Cardiac fibroblast (primary cell): ENCODE measurements at places on chromosomes 16 and 17.

- DNase-seq, result no peak
Measured at GRCh38 chr17:50039058-50039457, 16.9 kb upstream of the ITGA3 start.

DNA sequence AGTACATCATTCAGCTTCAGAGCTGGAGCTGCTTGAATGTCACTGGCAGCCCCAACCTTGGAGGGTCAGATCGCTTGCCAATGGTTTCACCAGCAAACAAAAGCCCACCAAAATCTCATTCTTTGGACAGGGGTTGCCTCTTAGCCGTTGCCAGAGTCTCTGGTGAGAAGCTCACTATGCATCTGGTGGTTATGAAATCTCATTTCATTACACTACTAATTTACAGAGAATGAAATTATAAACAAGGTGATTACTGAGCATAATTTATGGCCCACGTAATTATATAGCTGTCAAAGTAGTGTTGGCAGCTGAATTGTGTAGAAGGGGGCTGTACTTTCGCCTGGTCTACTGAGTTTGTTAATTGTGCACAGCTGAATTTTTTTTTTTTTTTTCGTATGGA lies 688.9 kb upstream of the KIF2B start:
- no peak for DNase-seq

DNA sequence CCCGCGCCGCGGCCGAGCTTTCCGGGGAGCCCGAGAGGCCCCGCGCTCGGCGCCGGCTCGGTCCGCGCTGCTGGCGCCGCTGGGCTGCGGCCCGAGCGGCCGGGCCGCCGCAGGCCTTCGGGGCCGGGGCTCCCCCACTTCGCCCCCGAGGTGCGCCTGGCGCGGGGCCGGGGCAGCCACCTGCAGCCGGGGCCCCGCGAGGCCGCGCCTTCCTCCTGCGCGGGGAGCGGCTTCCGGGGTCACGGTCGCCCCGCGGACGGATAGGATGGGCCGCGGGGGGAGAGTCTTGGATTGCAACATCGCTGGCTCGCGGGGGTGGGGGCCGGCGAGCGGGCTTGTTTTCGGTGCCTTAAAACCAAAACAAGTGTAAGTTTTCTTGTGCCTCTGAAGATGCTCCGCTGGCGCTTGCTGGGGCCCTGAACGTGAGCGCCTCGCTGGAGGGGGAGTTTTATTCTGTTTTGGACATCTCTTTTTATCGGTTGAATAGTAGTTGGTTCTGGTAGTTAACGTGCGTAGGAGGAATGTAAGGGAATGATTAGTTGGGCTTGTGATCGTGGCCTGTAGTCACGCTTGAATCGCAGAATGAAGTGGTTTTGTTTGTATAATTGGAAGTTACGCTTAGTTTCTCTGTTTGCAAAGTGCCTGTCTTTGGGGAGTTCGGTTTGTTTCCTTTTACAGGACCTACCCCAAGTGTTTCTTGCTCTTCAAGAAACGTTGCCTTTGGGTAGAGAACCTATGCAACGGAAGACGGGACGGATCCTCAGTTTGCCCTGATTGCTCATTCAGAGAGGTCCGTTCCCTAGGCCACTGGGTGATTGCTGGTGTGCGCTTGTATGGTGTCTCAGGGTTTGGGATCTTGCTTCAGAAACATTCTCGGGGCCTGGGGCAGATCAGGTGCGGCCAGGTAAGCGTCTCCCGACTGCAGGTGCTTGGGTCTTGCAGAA lies 724 bp downstream of the UBE2I start:
- peak; percentile 49 for DNase-seq

DNA sequence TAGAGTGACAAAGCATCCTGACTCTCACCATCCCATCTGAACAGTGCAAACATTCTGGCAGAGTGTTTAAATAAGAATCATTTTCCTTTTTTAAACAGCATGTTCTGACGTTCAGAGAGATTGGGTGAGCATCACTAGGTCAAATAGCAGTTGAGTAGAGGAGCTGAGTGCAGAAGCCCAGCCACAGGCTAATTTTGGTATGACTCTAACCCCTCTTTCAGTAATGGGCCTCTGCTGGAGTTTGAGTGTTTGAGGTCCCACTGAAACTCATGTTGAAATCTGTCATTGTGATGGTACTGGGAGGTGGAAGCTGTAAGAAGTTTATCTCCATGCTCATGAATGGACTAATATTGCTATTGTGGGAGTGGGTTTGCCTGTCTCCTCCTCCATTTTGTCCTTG lies 194.4 kb downstream of the SALL1 start:
- no peak for DNase-seq

DNA sequence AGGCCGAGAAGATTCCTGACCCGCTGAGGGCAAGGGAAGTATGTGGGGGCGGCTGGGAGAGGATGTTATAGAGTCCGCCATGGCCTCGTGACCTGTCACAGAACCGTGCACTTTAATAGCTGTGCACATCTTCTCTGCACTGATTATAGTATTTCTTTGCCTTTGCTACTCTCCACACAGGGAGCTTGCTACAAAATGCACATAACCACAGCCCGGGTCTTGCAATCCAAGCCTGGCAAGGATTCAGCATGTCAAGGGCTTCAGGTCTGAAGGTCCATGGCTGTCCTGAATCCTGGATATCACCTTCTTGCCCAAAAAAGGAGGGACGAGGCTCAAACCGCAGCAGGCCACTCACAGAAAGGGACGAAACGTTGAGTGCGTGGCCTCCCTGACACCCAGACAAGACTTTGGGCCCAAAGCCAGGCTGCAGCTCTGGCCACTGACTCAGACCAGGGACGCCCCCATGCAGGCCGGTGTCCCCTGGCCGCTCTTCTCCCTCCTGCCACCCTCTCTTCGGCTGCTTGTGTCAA lies 43.7 kb downstream of the USP22 start:
- peak; percentile 38 for DNase-seq

DNA sequence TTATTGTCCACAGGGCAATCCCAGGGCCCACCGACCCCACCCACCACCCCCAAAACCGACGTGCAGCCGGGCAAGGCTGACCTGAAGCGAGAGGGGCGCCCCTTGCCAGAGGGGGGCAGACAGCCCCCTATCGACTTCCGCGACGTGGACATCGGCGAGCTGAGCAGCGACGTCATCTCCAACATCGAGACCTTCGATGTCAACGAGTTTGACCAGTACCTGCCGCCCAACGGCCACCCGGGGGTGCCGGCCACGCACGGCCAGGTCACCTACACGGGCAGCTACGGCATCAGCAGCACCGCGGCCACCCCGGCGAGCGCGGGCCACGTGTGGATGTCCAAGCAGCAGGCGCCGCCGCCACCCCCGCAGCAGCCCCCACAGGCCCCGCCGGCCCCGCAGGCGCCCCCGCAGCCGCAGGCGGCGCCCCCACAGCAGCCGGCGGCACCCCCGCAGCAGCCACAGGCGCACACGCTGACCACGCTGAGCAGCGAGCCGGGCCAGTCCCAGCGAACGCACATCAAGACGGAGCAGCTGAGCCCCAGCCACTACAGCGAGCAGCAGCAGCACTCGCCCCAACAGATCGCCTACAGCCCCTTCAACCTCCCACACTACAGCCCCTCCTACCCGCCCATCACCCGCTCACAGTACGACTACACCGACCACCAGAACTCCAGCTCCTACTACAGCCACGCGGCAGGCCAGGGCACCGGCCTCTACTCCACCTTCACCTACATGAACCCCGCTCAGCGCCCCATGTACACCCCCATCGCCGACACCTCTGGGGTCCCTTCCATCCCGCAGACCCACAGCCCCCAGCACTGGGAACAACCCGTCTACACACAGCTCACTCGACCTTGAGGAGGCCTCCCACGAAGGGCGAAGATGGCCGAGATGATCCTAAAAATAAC lies 3.0 kb downstream of the SOX9 start:
- peak; percentile 41 for DNase-seq

DNA sequence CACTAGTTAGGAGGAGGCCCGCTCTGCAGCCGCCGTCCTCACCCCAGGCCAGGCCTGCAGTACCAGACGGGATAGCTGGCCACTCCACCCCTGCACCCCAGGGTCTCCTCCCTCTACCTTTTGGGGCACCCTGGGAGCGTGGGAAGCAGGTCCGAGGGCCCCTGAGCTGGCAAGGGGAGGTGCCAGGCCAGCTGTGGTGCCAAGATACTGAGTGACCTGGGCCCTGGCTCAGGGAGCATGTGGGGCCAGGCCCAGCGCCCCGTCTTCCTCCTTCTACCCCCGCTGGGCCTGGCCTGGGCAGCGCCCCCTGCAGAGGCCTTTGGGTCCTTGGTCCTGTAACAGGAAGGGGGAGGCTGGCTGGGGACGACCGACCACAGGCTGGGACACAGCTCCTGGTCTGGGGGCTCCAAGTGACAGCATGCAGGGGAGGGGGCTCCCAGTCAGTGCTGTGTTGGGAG lies 13.0 kb downstream of the PAM16 start:
- DNase-seq, result no peak

DNA sequence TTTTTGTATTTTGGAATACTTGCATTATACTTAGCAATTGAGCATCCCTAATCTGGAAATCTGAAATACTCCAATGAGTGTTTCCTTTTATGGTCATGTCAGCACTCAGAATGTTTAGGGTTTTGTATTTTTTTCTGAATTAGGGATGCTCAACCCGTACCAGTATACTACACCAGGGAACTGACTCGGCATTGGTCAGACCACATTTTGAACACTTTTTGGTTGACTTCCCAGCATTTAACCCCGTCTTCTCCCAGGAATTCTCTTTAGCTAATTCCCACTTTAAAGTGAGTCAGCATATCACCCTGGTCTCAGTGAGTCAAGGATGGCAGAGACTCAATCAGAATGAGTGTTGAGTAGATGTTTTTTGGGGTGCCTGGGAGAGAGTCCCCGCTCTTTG lies 177.9 kb downstream of the SPECC1 start:
- peak; percentile 5 for DNase-seq

DNA sequence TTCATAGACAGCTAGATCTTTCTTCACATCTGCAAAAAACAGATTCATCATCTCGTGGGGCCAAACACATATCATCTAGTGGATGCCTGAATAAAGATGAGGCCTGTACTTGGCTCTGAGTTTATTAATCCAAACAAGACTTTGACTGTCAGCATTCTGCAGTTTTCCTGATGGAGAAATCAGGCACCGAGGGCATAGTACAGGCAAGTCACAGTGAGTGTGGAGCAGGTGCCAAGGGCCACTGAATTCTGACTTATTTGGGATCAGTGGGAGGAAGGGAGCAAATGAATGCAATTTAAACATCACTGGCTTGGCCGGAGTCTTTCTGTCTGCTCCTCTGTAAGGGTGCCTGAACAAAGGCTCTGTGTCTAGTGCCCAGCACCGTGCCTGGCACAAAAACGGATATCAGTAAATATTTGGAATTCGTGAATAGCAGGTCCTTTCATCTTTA lies 975 bp downstream of the CFAP20 start:
- no peak for DNase-seq

- peak; percentile 64 for DNase-seq
Measured at GRCh38 chr17:72560303-72561247, 439.8 kb downstream of the SOX9 start.

DNA sequence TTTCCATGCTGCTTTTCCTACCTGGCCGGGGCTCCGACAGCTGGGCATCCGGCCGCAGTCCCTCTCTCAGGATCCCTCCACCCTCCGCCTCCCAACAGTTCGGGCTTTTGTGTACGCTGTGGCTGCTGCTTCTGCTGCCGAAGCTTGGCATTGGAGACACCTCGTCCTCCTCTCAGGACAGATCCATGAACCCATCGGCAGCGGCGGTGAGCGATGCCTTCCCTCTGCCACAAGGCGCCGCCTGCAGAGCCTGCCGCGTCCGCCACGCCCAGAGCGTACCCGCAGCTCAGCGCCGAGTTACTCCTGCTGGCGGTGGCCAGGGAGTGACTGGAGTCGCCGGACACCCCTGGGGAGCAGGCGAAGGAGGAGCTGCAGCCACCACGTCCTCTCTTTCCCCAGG lies 2032.8 kb downstream of the TP53TG3F start:
- DNase-seq, result no peak

GRCh38 chr17:63001689-63002394 lies 35.8 kb downstream of the TANC2 start:
- DNase-seq, result no peak

DNA sequence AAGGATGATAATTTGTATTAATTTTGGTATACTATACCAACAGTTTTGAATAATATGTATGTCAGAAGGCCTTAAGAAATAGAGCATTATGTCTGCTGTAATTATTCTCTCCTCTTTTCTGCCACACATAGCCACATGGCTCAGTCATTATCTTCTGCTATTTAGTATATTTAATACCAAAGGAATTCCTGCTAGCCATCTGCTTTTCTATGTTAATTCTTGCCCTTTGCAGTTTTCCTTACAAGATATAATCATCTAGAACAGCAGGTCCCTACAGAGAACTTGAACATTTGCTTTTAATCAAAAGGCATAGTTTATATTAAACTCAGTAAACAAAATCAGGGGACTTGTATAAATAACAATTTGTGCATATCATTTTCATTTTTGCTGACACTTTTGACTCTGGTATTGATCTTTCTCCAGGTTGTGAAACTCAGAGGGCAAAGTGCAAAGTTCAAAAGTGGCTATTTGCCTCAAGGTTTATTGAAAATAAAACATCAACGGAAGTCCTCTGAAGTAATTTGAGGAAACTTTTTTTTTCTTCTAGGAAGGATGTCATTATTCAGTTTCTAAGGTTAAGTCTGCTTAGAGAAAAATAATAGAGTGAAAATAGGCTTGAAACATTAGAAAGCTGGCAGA lies 702.0 kb downstream of the KCNJ2 start:
- no peak for DNase-seq

DNA sequence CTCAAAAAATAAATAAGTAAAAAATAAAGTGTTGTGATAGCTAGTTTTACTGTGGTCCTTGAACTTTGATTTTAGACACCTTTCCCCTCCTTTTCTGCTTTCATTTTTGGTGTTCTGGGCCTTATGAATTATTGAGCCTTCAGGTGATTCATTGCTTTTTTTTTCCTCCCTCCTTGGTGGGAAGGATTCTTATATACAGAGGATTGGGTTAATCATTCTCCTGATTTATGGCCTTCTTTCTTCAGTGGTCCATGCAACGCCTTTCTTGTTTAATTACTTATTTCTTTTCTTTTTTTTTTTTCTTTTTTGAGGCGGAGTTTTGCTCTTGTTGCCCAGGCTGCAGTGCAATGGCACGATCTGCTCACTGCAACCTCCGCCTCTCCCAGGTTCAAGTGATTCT lies 8.0 kb upstream of the MYL4 start:
- no peak for DNase-seq

DNA sequence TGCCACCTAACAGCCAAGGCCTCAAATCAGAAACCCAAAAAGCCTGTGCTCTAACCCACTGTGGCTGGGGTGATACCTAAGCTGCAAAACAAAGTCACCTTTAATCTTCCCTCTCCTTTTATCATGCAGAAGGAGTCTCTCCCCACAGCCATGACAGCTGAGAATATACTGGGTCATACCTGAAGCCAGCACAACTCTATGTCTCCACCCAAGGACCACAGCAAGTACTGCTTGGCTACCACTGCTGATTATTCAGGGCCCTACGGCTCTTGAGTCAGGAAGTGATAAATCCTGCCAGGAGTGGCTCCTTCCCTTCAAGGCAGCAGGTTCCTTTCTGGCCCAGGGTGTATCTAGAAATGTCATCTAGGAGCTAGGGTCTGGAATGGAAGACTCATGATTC lies 151.5 kb upstream of the TOM1L1 start:
- no peak for DNase-seq

GRCh38 chr17:2783310-2784030 lies 12.8 kb upstream of the RAP1GAP2 start:
- no peak for DNase-seq

- no peak for DNase-seq
Measured at GRCh38 chr17:19299214-19299747, 62.1 kb downstream of the EPN2 start.
